Thyroid gland (tissue), 4 donors: ENCODE measurements at places on chromosomes 3 and 15. TPM values are rescaled to one million over a fixed set of nuclear protein-coding genes. Genes with fewer than 3 reads are reported as not detected.

Gene RETNLB
- not detected for total RNA-seq

Gene SLC9A9
- 7.8 TPM for total RNA-seq

Gene ROBO2
- total RNA-seq, result 0.56 TPM

Gene DENND4A
- 37.5 TPM for total RNA-seq

Gene GOLGA6B
- not detected for total RNA-seq

Gene HRG
- total RNA-seq, result not detected

Gene UNC13C
- total RNA-seq, result 7.5 TPM

Gene CMC1
- 3.0 TPM for total RNA-seq

- no peak overlapping the region for H3K4me3 ChIP-seq
- peak; percentile 33 for DNase-seq
- no peak overlapping the region for H3K27ac ChIP-seq
- no peaks in the 10 kb centered on the region for H3K27me3 ChIP-seq
- no peaks in the 10 kb centered on the region for H3K36me3 ChIP-seq
Observed at GRCh38 chr3:56303487-56303886, 164.8 kb downstream of the ERC2 start.

DNA sequence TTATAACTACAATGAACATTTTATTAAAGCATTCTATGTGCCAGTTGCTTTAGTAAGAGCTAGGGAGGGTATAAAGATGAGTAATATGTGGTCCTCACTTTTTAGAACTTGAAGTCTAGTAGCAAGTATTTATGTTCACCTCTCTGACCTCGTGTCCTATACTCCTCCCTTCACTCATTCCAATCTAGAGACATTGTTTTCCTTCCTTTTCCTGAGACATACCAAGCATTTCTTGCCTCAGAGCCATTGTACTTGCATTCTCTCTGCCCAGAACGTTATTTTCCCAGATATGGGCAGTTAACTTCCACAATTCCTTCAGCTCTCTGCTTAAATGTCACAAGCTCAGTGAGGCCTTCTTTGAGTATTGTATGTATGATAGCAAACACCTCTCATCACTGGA lies 408.6 kb downstream of the PDCD6IP start:
- no peaks in the 10 kb centered on the region for H3K4me1 ChIP-seq
- DNase-seq, result no peak
- H3K27ac ChIP-seq, result no peak overlapping the region
- H3K27me3 ChIP-seq, result no peaks in the 10 kb centered on the region

GRCh38 chr15:46996359-46996758 lies 720.9 kb upstream of the SEMA6D start:
- no peaks in the 10 kb centered on the region for H3K4me1 ChIP-seq
- no peak overlapping the region for H3K4me3 ChIP-seq
- no peak overlapping the region for H3K27ac ChIP-seq

DNA sequence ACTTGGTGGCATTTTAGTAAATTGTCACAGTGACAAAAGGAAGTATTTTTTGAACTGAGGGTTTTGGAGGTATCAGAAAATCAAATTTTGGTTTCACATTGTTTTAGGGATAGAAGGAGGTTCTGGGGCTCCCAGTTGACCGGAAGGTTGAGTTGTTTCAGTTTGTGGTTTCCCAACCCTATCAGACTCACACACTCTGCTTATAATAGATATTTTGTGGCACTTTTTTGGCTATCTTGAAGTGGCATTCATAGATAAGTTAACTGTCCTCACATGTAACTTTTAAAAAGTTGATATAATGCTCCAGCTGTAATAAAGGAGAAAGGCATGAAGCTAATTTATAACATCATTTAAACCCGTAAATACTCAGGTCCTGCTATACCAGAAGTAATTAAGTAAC lies 12.8 kb downstream of the ARMC8 start:
- DNase-seq, result no peak
- no peaks in the 10 kb centered on the region for H3K27me3 ChIP-seq
- no peak overlapping the region for H3K4me3 ChIP-seq

DNA sequence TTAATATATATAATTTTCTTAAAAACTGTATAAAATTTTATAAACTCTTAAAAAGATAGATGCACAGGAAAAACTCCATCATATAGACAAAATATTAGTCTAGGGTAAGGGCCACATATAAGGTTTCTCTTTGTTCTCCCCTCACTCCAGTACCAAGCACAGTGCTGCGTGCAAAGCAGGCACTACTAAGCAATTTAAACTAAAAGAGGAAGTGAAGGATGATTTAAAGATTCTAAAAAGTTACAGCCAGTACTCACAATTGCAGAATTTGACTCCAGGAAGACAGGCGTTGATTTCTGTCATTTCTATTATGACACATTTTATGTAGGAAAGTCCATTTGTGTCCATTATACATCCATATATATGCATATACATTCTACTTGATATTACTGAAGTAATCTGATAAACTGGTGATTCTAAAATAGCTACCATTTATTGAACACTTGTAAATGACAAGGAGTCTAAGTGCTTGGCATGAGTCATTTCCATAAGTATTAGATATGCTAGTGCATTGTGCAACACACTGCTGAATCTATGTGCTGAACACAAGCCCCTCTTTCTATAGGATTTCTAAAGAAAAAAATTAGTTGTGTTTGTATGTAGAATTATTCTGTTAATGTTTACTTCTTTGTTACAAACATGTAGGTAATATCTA lies 785.5 kb upstream of the ARRDC4 start:
- no peak overlapping the region for H3K27ac ChIP-seq
- no peaks in the 10 kb centered on the region for H3K36me3 ChIP-seq
- no peak overlapping the region for H3K4me3 ChIP-seq
- DNase-seq, result no peak
- no peaks in the 10 kb centered on the region for H3K27me3 ChIP-seq
- no peaks in the 10 kb centered on the region for H3K4me1 ChIP-seq

DNA sequence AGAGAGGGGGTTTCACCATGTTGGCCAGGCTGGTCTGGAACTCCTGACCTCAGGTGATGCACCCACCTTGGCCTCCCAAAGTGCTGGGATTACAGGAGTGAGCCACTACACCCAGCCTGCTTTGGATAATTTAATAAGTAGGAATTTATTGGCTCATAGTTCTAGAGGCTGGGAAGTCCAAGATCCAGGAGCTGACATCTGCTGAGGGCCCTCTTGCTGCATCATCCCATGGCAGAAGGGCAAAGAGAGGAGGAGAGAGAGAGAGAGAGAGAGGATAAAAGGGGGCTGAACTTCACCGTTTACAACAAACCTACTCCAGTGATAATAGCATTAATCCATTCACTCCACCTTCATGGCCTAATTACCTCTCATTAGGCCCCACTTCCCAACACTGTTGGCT lies 62.0 kb upstream of the HES1 start:
- H3K27ac ChIP-seq, result no peak overlapping the region
- no peak overlapping the region for H3K4me3 ChIP-seq
- H3K4me1 ChIP-seq, result peaks cover 12% of the 10 kb centered on the region
- H3K36me3 ChIP-seq, result no peaks in the 10 kb centered on the region
- no peaks in the 10 kb centered on the region for H3K27me3 ChIP-seq

- H3K4me1 ChIP-seq, result peaks cover 13% of the 10 kb centered on the region
- no peaks in the 10 kb centered on the region for H3K36me3 ChIP-seq
- DNase-seq, result no peak
- H3K4me3 ChIP-seq, result no peak overlapping the region
- H3K27ac ChIP-seq, result no peak overlapping the region
Observed at GRCh38 chr15:101216100-101216499, 35.7 kb downstream of the CHSY1 start.

DNA sequence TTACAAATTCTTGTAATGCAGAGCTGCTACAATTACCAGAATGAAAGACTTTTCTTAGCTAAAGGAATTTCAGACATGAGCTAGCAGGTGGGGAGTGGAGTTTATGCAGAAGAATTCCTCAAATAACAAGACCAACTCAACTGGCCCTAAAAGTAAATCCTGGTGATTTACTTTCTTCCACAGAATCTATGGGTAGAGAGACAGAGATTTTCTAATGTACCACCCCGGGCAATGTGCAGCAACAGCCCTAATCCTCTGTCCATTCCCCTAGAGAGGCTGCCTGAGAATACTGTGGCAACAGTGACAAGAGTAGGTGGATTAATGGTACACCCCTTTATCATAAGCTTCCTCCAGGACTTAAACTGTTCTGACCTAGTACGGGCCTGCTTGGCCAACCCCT lies 55.2 kb downstream of the AQR start:
- H3K27me3 ChIP-seq, result no peaks in the 10 kb centered on the region
- H3K36me3 ChIP-seq, result peaks cover 34% of the 10 kb centered on the region
- H3K27ac ChIP-seq, result no peak overlapping the region
- DNase-seq, result no peak
- H3K4me1 ChIP-seq, result no peaks in the 10 kb centered on the region

DNA sequence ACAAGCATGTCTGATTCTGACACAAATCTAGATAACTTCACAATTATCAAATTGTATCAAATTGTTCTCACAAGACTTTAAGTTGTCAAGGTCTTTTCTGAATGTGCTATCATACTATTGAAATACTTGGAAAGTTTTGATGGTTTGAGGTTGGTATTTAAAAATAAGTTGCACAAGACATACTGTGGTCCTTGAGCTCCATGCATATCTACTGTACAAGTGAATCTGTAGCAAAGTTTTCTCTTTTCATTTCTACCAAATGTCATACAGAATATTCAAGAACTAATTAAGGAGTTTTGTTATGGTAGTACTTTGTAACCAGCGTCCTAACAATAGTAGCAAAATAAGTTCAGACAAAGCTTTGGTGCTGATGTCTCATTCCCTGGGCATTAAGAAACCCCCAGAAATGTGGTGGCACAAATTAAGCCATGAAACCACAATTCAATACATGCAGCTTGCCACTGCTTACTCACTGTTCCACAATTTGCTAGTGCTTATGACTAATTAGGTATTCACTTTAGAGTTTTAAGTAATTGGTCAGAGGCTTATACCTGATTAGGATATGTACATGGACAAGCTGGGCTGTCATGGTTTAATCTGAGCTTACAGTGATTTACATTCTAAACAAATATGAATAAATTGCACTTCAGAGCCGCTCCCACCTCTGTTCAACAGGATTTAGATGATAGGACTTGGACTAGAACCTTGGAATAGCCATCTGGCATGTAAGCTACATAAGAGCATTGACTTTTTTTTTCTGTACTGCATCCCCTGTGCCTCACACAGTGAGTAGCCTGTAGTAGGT lies 8.8 kb downstream of the TBC1D23 start:
- no peak overlapping the region for H3K4me3 ChIP-seq
- no peak overlapping the region for H3K27ac ChIP-seq
- no peaks in the 10 kb centered on the region for H3K36me3 ChIP-seq
- H3K4me1 ChIP-seq, result peaks cover 9% of the 10 kb centered on the region
- no peak for DNase-seq

DNA sequence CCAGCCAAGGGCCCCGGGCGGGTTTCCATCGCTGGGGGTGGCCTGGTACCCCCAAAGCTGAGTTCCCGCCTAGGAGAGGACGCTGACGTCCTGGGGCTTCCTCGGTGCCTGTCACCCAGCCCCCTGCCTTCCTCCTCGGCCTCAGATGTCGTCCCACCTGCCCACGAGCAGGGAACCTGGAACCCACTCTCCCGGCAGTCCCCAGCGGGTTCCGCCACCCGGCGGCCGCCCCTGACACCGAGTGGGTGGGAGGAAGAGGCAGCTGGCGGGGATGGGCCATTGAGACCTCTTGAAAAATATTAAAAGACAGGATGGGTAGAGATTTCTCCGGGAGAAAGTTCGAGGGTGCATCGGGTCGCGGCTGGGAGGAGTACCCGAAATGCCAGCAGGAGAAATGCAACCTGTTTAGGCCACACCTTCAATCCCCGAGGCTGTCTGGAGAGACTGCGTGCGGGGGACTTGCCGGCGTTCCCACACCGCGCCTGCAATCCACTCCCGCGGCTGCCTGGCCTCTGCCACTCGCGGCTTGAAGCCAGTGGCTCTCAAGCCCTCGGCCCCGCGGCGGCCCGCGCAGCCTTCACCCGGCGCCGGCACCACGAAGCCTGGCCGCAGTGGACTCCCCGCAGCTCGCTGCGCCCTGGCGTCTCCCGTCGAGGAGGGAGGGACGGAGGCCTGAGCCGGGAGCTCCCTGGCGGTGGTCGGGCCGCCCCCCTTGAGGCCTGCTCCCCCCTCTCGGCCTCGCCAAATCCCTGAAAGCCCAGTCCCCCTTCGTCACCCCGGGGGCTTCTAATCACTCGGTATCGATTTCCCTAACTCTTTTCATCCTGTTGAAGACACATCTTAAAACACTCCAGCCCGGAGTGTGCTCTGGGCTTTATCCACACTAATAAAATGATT lies 8.6 kb upstream of the NR2F2 start:
- DNase-seq, result no peak
- H3K36me3 ChIP-seq, result no peaks in the 10 kb centered on the region
- peak overlapping the region; percentile 90 for H3K27ac ChIP-seq
- peak overlapping the region; percentile 21 for H3K4me3 ChIP-seq

DNA sequence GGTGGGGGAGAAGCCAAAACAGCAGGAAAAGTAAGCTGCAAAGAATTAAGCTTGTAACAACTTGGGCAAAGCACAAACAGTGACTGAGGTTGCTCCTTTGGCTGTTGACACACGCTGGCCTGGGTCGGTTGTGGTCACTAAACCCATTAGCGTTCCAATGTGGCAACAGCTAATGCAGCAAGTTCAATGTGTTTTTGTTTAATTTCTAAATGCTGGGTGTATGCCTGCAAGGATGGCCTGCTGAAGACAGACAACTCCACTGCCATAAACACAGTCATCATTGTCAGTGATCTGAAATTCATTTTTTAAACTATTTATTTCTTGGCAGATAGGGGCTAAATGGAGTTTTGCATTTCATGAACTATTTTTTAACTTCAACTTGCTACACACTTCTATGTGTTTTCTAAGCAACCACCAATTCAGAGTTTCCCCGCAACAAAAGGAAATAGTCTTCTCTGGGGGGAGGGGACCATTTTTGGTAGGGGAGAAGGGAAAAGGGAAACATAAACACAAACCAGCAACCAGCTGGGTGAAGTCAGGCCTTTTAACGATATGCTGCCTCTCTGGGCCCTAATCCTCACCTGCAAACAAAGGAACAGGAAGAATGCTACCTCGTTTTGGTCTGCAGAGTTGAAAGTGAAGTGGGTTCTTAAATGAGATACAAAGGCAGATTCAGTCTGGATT lies 34.8 kb upstream of the WNT5A start:
- H3K4me1 ChIP-seq, result peaks cover 40% of the 10 kb centered on the region
- no peak for DNase-seq
- H3K27me3 ChIP-seq, result no peaks in the 10 kb centered on the region
- H3K27ac ChIP-seq, result peak overlapping the region; percentile 20
- H3K4me3 ChIP-seq, result no peak overlapping the region

DNA sequence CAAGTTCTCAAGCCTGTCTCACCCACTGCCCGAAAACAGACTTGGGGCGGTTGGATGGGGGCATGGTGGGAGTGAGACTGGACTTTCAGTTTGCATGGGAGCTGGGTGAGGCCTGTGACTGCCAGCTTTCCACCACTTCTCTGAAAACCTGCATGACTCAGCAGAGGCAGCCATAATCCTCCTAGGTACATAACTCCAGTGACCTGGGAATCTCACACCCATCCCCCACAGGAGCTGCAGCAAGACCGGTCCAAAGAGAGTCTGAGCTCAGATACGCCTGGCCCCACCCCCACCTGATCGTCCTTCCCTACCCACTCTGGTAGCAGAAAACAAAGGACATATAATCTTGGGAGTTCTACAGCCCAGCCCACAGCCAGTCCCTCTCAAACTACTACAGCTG lies 107.2 kb downstream of the NSMCE3 start:
- no peaks in the 10 kb centered on the region for H3K36me3 ChIP-seq
- H3K4me3 ChIP-seq, result no peak overlapping the region
- no peaks in the 10 kb centered on the region for H3K27me3 ChIP-seq
- no peak overlapping the region for H3K27ac ChIP-seq
- no peak for DNase-seq
- H3K4me1 ChIP-seq, result no peaks in the 10 kb centered on the region
